HCEC 1CT (cell line): ENCODE measurements at places on chromosomes 3 and 15.

GRCh38 chr3:46890132-46890531 lies 12.6 kb downstream of the PTH1R start:
- no peak for DNase-seq

GRCh38 chr3:84621823-84622222 lies 337.0 kb upstream of the CADM2 start:
- no peak for DNase-seq

DNA sequence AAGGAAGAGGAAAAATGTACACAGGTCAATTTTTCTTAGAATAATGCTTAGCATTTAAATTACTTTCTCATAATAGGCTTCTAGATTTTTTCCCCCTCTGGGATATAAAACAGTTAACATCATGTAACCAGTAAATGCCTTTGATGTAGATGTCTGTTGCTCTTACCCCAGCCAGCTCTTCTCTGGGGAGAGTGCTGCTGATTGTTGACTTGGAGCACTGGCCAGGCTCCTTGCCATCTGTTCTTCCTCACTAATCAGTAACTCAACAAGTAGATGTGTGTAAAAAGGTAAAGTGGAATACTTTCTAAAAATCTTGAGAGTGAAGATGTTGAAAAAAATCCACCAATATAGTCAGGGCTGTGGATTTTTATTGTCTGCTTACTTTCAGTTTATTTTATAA lies 42.2 kb downstream of the RIOX2 start:
- DNase-seq = no peak

GRCh38 chr3:101809178-101810021 lies 30.4 kb downstream of the NXPE3 start:
- peak; percentile 52 for DNase-seq

DNA sequence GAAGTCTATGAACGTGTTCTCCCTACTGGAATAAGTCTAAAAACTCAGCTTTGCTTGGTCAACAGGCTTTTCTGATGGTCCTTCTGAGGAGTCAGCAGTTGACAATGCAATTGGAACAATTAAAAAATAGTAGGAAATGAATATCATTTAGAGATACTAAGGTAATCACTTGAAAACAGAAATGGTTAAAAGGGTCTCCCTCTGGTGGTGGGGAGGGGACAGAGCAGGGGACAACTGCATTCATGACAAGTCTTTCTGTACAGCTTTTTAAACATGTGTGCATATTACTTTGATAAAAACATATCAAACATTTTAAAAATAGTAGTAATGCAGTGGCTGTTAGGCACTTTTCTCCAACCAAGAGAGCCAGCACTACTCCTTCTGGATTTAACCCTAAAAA lies 119.9 kb upstream of the FHIT start:
- DNase-seq = no peak

DNA sequence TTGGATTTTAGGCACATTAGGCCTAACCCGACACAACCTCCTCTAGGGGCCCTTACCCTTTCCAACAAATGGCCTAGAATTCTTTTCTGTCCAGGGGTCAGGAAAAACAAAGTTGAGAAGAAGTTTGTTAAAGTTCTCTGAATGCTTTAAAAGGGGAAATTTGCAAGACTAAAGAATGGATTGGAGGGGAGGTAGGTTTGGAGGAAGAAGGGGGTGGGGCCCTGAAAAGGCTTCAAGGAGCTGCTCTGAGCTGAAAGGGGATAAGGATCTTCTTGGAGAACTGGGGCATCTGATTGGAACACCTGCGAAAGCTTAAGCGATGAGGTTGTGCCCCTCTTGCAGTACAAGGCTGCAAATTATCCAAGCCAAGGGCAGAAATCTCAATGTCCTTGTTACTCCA lies 3.9 kb upstream of the SENP2 start:
- no peak for DNase-seq

DNA sequence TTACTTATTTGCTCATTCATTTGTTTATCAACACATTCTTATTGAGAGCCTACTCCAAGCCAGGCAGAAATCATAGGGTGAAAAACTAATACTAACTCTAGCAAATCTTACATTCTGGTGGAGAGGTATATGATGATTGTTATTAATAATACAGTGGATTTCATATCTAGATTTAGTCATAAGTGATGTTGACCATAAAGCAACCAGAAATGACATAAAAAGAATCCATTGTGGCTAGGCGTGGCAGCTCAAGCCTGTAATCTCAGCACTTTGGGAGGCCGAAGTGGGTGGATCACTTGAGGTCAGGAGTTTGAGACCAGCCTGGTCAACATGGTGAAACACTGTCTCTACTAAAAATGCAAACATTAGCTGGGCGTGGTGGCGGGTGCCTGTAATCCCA lies 26.2 kb upstream of the IL20RB start:
- DNase-seq = no peak

DNA sequence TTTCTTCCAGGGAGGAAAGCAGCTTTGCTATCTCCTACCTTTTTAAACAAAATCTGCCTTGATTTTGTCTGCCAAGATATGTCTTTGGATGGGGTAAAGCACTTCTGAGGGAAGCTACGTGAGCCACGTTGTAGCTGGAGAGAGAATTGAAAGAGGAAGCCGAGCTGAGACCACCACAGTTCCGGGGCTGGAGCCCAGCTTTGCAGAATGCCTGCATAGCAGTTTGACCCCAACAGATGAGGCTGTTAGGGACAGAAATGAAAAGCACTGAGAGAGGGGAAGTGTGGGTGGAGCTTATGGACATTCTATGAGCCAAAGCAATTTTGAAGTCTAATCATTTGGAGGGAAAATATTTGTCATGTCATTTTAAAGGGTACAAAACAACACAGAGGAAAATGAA lies 45.4 kb downstream of the LIPC start:
- DNase-seq = no peak

DNA sequence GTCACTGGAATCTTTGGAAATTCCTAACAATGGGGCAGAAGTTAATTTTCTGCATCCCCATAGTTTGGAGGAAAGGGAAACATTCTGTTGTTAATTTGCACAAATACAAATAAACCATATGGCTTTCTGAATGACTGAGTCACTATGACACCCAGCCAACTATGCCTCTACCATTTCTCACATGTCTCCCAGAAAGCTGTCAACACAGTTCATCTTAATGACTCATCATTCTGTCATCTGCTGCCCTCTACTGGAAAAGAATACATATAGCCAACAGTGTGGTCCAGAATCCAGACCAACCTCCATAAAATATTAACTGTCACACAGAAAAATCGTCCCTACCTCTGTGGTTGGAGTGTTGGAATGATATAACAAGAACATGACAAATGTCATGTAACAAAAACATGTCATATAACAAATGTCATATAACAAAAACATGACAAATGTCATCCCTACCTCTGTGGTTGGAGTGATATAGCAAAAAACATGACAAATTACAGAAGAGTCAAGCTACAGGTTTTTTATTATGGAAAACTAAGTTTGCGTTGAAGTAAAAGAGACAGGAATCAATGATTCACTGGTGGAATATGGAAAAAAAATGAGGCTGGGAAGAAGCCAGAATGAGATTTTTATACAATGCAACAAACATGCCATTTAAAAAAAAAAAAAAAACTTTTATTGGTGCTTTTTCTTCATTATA lies 47.7 kb upstream of the GYG1 start:
- DNase-seq = peak; percentile 94

- DNase-seq = no peak
These were observed 26.8 kb downstream of the TARS3 start for GRCh38 chr15:101697488-101697887.

GRCh38 chr15:50463423-50464358 lies 39.5 kb downstream of the USP8 start:
- DNase-seq = peak; percentile 56

DNA sequence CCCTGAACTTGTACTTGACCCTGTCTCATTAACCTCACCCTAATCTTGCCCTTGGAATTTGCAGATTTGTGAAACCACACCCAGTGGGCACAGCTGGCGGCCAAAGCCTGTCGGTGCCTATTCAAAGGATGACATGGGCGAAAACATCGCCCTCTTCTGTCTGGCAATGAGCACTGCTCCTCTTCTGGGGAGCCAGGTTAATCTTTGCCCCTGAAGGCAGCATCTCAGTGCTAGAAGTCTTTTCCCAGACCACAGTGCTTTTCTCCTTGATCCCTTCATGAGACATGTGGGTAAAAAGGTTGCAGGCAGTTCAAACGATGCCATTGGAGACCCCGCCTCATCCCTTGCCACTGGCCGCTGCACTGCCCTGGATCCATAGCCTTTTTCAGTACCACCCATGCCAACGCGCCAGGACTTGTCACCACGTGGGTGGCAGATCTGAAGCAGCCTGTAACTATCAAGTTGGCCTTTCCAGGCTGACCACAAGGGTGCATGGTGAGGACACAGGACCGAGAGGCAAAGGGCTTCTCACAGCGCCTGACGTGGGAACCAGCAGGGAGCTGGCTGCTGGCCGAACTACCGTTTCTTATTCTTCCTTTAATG lies 6.5 kb upstream of the DNASE1L3 start:
- peak; percentile 58 for DNase-seq

DNA sequence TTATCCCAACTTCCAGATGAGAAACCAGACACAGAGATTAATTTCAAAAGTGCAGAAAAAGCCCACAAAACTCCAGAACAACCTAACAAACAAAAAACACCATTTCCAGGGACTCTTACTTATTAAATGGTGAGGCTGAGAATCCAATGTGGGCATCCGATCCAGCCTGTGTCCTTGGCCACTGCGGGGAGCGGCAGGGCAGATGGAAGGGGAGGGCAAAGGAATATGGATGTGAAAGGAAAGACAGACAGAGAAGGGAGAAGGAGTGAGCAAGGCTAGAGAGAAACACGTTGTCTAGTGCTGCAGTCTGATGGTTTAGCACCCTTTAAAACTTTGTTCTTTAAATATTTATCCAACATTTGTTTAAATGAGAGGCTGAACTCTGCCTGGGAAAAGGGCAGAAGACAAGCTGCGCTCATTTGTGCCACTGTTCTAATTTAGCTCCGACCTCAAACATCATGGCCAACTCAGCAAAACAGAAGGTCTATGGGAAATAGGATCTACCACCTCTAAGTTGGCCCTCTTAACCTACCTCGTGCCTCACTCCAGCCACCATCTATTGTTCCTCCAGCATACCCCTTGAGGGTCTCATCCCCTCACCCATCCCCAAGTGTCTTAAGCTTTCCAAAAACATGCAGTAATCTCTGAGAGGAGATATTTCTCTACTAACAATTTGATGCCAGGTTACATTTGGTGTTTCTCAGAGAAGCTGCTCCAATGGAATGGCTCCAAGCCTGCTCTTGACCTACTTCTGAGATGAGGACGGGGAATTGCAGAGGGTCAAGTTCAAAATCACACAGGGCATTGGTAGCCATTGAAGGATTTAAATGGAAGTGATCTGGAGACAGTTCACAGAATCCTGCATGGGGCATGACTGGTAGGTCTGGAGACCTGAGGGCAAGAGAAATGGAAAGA lies 77.4 kb downstream of the CD47 start:
- DNase-seq = no peak

DNA sequence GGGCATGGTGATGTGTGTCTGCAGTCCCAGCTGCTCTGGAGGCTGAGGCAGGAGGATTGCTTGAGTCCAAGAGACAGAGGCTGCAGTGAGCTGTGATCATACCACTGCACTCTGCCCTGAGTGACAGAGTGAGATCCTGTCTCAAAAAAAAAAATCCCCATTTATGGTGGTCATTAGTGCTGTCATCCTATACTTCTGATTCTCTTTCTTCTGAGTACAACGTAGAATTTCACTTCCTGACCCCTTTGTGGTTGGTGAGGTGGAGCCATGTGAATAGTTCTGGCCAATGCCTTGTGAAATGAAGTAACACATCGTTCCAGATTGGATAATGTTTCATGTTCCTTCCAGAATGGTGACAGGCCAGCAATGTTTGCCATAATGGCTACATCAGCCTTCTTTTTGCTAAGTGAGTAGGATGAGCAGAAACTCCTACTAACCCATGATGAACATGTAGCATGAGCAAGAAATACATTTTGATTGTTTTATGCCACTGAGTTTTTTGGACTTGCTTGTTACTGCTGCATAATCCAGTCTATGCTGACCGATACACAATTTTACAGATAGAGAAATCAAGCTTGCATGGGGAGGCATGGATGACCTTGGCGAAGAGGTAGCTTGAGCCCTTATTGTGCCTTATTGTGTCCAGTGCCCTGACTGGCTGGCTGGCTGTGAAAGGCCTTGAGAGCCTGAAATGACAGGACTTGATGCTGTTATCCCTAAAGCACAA lies 30.9 kb upstream of the TLE3 start:
- no peak for DNase-seq

DNA sequence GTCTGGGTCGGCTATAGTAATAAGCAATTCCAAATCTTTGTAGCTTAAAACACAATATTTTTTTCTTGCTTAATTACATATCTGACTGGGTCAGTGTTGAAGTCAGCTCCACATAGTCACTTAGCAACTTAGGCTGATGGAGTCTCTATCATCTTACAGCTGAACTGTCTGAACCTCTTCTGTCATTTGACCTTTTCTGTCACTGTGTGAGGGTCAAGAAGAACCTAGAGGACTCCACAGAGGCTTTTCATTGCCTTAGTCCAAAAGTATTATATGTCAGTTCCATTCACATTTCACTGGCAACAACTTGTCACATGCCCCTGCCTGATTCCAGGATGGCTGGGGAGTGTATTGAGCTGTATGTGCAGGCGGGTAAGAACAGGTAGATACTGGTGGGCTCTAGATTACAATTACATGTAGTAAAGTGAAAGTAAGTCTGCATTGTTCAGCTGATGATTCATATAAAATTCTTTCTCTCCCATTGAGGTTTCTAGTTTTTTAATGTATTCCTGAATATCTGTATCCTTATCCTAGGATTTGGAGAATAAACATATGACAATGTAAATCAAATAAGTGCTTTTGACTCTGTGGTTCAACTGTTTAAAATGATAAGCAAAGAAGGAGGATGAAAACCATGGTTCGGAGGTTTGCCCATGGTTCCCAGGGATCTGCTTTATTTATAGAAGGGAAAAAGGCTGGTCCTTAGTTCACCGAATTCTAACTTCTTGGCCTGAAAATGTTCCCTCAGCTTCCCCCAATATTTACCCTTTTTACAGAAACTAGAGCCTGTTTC lies 5.8 kb upstream of the ARPP21 start:
- no peak for DNase-seq

- DNase-seq = no peak
These were observed 333.0 kb downstream of the ZNF385D start for GRCh38 chr3:21417991-21418390.

- no peak for DNase-seq
These were observed 22.5 kb downstream of the TM4SF18 start for GRCh38 chr3:149310796-149311534.

- no peak for DNase-seq
These were observed 167.6 kb downstream of the PYDC2 start for GRCh38 chr3:191628571-191628970.

DNA sequence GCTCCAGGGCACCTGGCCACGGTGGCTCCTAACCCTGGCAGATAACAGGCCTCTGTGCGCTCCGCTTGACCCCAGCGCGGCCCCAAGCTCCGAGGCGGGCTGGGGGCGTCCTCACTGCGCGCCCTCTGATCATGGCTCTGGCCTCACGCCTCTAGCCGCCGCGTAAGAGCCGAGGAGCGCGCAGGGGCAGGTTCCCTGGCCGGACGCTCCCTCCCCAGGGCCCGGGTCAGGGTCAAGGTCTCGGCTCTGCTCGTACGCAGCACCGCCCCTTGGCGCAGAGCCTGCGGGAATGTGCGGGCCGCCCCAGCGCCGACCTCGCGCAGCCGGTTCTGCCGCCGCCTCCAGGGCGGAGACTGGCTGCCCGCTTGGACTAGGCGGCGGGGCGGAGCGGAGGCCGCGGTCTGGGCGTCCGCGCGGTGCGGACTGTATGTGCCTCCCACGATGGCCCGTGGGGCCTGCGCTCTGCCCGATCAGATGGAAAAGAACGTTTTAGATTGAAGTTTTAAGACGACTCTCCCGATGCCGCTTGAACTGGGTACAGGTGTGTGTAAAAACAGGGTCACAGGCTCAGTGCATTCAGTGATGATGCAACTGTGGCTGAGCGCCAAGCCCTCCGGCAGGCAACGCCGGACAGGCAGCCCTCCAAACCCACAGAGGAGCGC lies 40.8 kb downstream of the CHST14 start:
- DNase-seq = peak; percentile 25
